ENCODE measurements at places on chromosomes 1 and 21.

- no peak for DNase-seq
These were observed 69.0 kb downstream of the AK4 start for GRCh38 chr1:65216989-65217388.

GRCh38 chr1:156926175-156926574, 5.7 kb downstream of the LRRC71 start:
- DNase-seq, result peak; percentile 43

DNA sequence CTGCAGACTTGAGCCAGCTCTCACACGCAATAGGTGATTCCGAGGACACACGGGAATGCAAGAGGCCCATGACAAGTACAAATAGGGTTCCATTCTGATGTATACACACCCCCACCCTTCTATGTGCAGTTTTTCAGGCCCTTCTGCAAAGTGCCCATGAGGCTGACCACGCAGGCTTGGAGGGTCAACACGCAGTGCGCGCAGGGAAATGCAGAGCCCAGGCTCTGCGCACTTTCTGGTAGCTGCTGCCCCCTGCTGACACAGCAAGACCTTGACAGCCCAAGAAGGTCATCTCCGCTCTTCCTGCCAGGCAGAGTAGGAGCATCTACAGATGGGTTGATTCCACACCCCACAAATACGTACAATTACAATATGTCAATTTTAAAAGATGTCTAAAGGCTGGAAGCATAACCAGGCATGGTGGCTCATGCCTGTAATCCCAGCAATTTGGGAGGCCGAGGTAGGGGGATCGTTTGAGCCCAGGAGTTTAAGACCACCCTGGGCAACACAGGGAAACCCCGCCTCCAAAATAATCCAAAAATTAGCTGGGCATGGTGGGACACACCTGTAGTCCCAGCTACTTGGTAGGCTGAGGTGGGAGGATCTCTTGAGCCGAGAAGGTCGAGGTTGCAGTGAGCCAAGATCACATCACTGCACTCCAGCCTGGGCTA, 18.5 kb downstream of the SH3BP5L start:
- peak; percentile 19 for DNase-seq

DNA sequence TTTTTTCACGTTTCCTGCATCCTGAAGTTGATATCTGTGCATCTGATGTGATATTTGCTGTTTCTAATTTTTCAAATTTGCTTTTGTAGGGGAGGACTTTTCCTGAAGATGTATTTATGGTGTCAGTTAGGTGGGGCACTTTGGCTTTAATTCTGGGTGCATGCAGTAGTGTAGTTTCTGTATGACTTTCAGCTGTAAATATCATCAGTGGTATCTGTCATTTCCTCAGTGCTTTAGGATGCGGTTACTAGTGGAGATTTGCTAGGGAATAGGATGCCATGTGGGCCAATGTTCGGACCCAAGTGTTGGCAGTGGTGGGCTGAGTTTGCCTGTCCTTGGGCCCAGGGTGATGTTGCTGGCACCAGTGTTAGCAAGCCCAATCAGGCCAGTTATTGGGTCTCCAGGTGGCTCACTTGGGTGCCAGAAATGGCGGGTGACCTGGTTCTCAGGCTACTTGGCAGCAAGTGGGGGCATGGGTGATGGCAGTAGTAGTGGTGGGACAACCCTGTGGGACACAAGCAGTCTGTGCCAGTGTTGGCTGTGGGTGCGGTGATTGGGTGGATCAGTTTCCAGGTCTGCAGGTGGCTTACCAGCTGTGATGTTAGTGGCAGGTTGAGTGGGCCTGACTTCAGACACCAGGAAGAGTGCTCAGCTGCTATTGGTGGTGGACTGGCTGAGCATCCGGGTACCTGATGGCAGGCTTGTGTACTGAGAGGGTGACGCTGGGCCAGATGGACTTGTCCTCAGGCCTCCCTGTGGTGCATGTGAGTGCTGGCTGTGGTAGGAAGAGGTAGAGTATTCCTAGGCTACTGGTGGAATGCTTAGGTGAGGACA, 24.4 kb downstream of the CD55 start:
- DNase-seq, result no peak

- no peak for DNase-seq
These were observed 5.0 kb upstream of the AHCYL1 start for GRCh38 chr1:109979489-109980091.

DNA sequence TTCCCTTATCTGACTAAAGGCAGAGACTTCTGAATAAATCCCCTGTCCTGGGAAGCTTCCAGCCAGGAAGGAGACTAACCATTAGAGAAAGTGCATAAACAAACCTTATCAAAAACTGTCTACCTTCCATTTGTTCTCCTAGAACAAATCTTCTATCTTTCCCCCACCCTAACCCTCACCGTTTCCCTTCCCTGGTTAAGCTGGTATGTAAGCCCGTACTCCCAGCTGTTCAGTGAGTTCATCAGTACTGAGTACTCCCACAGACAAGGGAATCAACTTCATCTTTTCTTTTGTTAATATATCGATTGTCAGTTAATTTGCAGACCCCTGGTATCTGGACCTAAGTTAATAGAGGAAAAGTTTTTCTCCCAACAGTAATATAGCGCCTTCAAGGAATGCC, 20.1 kb upstream of the COG2 start:
- no peak for DNase-seq

GRCh38 chr1:39158327-39159086, 46.0 kb upstream of the MACF1 start:
- no peak for DNase-seq

DNA sequence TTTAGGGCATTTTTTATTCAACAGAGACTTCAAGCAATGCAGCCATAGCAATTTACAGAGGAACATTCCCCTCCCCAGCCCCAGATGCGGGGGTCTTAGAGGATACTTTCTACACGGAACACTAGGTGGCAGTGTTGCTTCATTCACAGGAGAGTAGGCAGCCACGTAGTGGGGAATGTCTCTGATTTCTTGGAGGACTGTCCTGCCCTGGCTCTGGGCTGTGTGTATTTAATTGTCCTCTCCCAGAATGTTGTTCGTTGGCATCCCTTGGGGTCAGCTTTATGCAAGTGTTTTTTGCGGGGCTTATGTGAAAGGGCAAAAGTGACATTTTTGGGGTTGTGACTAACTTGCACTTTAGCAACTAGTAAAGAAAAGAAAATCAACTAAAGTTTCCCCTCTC, 96.9 kb downstream of the PAPPA2 start:
- DNase-seq, result peak; percentile 69

DNA sequence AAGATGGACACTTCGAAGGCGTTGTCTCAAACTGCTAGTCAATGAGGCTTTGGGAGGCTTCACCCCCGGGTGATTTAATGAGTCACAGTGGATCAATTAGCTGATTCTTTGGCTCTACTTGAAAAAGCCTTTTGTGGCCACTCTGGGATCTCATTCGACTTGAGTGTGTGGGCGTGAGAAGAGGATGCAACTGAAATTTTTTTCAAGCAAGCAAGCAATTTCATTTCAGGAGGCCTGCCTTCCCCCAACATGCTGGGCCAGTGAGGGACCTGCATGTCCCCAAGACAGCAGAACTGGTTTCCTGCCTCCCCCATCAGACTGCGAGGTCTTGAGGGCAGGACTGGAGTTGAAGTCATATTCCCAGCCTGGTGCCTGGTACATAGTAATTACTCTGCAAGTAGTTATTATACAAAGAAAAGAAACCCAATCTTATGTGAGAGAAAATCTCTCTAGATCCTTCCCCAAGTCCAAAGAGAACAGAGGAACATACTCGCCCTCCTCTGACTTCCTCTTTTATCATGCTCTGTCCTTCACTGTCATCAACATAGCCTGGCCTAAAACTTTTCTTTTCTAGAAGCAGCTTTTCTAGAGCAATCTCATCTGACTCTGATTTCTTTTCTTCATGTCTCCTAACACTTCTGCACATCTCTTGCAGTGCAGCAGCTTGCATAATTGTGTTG, 22.7 kb downstream of the SYT6 start:
- DNase-seq, result no peak

DNA sequence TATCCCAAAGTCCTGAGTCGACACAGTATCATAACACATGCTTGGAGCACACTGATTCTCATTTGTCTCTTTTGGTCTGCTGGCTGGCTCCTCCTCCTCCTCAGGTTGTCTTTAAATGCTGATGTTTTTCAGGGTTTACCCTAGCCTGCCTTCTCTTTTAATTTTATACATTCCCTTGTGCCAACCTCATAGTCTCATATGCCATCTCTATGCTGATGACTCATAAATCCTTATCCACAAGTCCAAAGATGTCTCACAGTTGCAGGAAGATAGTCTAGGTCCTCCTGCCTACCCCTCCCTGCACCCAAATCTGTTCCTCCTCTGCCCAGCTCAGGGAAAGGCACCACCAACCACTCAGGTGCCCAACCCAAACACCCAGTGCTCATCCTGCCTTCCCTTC, 108.3 kb downstream of the SIPA1L2 start:
- DNase-seq, result no peak

DNA sequence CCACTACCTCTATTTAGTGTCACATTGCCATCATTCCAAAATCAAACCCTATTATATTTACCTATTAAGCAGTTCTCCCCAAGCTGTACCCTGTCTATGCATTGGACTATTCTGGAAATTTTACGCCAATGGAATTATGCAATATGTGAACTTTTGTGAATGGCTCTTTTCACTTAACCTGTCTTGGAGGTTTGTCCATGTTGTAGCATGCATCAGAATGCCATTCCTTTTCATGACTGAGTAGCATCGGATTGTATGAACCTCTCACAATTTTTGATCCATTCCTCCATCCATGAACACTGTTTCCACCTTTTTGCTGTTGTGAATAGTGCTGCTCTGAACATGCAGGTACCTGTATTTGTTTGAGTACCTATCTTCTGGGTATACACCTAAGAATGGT, 33.7 kb downstream of the FAM163A start:
- DNase-seq, result no peak

DNA sequence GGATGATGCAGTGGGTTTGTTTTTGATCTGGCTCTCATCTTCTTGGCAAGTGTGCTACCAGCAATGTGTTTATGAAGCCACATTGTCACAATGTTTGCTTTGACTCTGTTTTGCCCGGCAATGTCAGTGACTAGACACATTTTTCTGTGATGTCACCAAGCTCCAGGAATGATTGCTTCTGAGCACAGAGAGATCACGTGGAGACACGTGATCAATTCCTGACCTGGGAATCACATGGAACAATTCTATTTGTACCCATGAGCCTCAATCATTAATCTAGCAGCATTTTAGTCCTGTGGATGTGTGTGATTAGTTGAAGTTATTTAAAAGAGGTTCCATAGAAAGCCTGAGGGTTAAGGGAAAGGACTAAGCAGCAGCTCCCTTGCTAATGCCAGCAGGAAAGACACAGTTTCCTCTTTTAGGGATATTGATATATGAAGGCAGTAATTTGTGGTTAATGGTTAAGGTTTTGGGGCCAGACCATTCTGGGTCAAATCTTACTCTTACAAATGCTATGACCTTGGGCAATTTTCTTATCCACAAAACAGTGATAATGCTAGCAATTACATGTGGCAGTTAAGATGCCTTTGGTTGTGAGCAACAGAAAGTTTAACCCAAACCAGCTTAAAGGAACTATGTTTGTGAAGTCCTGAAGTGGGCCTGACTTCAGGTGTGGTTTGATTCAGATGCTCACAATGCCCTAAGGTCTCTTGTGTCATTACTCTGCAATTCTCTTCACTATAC, 59.0 kb downstream of the FASLG start:
- DNase-seq, result no peak
